ENCODE measurements at places on chromosomes 16 and 17.

DNA sequence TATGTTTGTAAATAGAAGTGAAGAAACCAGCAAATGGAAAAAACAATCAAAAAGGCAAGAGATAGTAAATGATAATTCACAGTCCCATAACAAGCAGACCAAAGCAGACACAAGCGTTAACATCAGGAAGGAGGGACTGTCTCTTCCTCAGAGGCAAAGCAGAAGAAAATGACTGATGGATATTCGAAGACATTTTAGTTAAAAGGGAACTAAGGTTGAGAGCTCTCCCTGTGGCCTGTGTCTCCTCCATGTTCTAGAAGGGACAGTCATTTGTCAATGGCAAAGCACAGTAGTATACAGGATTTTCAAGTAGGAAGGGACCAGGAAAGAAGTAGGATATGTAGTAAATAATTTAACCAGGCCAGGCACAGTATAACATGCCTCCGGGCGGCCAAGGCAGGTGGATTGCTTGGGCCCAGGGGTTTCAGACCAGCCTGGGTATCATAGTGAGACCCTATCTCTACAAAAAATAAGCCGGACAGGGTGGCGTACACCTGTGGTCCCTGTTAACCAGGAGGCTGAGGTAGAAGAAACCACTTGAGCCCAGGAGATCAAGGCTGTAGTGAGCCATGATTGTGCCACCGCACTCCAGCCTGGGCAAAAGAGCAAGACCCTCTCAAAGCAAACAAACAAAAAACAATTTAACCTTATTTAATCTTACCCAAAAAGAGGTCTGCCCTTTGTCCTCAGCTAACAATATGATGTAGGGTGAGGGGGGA is 3.7 kb downstream of the ZDHHC7 start:
- DNase-seq = no peak

DNA sequence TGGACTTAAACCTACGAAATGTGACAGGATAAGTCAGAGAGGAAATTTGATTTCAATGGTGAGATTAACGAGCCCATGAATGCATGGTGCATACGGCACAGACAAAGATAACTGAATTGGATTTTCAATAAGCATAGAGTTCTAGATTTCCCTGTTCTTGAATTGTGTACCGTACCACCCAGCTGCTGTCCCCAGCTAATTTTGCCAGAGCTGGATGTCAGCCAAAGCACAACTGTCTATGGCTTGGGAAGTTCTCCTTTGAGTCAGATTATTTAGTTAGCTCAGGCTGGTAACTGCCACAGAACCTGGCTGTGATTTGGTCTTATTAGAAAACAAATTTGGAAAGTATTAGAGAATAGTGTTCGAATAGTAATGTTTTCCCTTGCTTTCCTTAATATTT is 143.1 kb downstream of the CDH13 start:
- no peak for DNase-seq

- DNase-seq = no peak
Observed at GRCh38 chr17:14833201-14833785, 431.8 kb downstream of the PMP22 start.

DNA sequence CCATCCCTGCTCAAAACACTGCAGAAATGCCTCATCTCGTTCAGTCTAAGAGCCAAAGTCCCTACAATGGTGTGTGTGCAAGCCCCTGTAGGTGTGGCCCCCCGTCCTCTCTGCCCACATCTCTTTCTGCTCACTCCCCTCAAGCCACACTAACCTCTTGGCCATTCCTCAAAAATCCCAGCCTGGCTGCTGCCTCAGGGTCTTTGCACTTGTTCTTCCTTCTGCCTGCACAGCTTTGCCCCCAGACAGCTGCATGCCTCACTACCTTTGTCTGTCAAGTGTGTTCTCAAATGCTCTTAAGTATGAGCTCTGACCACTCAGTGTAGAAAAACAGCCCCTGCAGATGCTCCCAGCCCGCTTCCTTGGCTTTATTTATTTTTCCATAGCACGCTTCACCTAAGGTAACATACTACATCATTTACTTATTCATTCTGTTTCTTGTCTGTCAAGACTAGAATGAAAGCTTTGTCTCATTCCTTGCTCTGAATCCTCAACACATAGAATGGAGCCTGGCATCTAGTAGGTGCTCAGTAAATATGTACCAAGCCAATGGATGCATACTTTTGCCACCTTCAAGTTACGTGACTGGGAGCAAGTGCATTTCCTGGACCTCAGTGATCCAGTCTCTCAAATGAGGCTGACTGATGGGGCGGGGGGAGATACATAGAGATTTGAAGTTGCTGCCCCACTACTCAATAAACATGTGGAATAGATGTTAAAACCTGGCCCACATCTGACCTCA is 38.1 kb downstream of the RAI1 start:
- DNase-seq = no peak

DNA sequence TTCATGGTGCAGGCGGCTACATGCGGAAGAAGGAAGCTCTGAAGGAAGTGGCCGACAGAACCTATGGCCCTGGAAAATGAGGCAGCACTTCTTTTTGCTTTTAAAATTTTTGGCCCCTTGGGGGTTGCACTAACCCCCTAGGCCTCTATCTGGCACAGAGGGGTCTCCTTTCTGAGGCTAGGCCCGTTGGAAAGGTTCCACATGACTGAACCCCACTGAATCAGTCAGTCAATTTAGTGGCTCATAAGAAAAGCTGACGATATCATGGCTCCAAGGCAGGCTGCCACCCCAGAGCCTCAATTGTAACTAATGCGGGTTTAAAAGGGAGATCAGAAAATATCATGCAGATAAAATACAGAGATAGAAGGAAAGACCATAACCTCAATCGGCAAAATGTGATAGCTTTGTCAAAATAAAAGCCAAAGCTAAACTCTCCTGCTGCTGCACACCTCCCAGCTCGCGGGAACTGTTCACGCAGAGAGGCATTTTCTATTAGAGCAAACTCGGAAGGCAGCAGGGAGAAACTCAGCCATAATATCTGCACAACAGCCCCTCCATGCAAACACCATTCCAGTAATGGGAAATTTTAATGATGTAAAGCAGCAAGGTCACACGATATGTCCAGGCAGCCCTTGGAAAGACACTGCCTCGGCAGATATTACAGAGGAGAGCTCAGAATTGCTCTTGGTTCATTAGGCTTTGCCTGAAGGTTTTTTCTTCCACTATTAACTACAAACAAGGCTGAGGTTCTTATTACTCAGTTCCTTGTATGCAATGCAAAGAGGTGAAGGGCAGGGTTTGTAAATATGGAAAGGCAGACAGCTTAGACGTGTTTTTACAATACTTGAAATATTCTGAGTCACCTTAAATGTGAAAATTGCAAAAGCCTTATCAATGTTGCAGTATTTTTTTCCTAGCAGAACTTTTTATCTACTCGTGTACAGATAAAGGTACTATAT is 200.4 kb upstream of the PMFBP1 start:
- DNase-seq = no peak

DNA sequence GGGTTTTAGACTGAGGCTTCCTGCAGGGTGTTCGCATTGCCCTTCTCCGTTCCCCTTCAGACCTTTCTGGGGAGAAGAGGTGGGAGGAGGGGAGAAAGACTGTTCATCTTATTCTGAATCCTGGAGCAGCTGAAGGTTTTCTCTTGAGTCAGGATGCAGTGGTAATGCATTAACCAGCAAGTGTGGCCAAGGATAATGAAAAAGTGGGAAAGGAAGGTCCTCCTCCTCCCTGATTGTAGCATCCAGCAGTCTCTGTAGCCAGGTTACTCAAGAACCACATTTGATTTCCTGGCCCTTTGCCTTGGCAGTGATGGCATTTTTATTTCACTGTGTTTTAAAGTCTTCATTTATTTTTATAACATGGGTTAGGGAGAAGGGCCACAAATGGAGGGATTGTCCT is 59.1 kb downstream of the CYLD start:
- DNase-seq = no peak

- no peak for DNase-seq
Observed at GRCh38 chr16:65745201-65745708, 621.2 kb upstream of the CDH5 start.
